ENCODE measurements at places on chromosomes 2 and 18. TPM values are rescaled to one million over a fixed set of nuclear protein-coding genes. Genes with fewer than 3 reads are reported as not detected.

IL18R1 gene
- 1.5 TPM for total RNA-seq

CXCR1 gene
- total RNA-seq: not detected

CFAP65 gene
- total RNA-seq: 1.3 TPM

ACKR3 gene
- total RNA-seq: 87.6 TPM

- peak; percentile 73 for DNase-seq
Measured at GRCh38 chr2:162333968-162334367, 10.0 kb upstream of the GCA start.

DNA sequence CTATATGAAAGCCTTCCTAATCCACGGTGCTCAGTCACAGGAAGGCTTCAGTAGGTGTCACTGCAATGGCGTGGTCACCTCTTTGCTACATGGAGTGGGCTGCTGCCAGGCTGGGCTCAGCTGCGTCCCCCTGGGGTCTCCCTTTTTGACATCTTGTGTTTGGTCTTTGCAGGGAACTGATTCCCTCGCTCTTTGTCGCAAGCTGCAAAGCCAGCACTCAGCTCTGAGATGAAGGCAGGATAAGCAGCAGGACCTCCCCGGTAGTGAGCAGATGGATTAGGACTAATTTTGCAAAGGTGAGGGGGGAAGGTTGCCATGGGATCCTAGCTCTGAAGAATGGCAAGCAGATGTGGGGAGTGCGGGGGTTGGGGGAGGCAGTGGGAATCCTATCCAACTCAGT is 173.9 kb upstream of the ARL4C start:
- peak; percentile 38 for DNase-seq

- no peak for DNase-seq
Measured at GRCh38 chr18:12772111-12772510, 69.3 kb downstream of the PSMG2 start.

- DNase-seq: no peak
Measured at GRCh38 chr2:101299604-101300003, 8.9 kb downstream of the RNF149 start.

DNA sequence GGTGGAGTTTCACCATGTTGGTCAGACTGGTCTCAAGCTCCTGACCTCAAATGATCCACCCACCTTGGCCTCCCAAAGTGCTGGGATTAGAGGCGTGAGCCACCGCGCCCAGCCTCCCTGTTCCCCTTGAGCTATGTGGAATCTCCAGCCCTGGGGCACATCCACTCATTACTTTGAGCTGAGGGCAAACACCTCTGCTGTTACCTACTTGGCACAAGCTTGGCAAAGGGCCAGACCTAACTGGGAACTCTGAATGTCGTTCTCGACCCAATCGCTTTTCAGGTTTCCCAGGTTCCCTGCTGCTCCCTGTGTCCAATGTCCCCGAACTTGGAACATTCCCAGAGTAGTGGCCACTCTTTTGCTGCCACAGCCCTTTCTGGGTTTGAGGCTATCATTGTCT is 40.6 kb downstream of the CHST10 start:
- no peak for DNase-seq

DNA sequence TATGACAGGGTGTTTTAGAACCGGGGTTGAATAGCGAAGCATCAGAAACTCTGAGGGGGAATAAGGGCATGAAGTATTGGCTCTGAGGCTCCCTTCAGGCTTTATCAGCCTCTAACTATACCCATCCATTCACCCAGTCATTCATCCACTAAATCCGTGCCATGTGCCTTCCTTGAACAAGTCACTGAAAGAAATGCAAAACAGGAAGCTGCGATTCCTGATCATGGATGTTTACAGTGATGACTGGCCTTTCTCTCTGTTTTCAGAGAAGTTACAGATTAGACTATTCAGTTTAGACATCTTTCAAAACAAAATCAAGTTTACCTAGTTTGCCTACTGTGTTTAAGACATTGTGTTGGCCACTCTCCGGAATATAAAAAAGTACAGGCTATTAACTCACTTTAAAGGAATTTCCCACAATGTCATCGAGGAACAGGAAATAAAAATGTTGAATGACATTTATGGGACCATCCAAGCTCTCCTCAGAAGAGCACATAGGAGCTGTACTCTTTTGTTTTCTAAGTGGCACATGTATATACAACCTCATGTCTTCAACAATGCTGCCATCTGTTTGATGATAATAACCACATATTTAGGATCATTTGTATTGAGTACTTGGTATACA is 43.8 kb upstream of the SLC14A1 start:
- no peak for DNase-seq

DNA sequence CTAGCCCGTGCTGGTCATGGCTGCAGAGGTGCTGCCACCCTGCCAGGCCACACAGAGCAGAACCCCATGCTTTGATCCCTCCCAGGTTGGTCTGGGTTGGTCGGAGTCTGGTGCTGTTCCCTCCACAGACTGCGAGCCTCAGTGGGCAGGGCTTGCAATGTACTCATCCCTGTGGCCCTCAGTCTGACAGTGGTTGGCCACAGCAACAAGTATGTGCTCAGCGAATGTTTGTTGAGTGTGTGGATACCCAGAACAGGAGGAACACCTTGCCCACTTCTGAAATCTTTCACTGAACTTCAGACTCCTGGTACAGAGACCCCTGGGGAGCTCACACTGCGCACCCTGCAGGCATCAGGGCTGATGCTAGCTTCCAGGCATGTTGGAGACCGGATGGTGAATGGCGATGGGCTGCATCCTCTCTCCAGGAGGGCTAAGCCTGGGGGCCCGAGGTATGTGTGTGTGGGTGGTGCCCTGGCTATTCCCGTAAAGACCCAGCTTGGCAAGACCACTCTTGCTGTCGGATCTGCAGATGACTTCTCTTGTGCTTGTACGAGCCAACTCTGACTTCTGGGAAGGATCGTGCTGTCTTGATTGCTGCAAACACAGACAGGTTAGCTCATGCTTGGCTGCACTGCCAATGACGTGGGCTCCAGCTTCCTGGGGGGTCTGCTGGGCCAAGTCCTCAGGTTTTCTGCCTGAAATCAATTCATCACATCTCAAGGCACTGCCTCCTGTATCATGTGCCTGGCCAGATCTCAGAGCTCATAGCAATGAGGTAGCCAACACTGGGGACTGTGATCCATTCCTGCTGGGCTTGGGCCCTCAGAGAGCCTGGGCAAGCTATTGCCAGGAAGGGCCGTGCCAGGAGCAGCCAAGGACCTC is 43.7 kb downstream of the RHOB start:
- DNase-seq: no peak

GRCh38 chr2:227876300-227876801 is 4.9 kb downstream of the DAW1 start:
- no peak for DNase-seq

DNA sequence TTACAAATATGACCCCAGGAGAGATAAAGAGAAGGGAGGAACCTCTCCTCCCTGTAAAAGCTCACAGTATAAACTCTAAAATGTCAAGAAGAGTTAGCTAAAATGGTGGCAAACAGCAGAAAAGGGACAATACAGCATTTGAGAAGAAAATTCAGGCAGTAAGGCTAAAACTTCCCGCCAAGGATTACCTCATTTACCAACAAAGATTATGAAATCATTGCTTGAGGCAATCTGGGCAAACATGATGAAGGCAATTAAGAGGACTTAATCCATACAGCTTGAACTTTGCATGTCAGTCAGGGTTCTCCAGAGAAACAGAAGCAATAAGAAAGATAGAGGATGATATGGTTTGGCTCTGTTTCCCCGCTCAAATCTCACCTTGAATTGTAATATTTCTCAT is 81.4 kb downstream of the CMPK2 start:
- DNase-seq: no peak

- no peak for DNase-seq
Measured at GRCh38 chr2:96927405-96928171, 57.7 kb upstream of the SEMA4C start.

DNA sequence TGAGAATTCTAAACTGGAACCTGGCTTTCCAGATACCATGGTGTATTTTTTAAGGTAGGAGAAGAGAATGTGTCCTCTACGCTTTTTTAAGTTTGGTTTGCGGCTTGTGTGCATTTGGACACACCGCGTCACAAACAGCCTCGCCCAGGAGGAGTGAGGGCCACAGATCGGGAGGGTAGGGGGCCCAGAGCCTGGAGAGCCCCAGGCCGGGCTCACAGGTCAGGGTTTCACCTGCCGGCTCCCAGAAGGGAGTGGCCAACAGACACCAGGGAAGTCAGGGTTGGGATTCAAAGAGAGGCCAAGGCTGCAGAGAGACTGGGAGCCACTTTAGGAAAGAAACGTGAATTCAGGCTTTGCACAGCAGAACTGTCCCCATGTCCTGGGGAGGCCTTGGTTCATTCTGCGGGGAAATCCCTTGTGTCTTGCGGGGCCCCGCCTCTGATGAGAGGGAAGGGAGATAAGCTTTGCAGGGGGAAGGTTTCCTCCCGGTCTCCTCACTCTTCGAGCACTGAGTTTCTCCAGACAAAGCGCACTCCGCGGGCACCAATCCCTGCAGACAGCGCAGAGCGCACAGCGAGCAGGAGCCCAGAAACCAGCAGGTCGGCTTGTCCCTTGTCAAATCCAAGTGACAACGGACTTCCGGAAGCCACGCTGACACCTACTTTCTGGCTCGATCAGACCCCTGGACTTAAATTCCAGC is 2.0 kb upstream of the TUBB6 start:
- peak; percentile 72 for DNase-seq

DNA sequence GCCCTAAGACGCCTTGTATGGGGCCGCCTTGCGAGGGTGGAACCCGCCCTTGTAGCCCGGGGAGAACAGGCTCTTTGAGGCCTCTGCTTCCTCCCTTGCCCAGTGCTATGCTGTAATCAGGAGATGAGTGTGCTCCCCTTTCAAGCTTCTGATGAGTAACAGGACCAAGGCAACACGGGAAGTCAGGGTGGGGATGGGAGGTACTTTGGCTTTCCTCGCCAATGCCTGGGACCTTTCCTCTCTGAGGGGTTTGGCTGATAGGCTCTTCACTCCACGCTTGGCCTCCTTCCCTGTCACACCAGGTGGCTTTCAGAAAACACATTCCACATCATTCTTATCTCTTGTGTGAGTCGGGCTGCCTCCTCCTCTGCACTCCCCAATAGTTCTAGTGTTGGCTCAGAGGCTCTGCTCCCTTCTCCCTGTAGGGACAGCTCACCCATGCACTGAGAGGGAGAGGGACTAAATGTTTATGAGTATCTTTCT is 223.7 kb upstream of the TRIB2 start:
- DNase-seq: peak; percentile 75

GRCh38 chr2:27960237-27960912 is 69.8 kb downstream of the BABAM2 start:
- DNase-seq: no peak

Data from endodermal cell (in vitro differentiated cells).